ENCODE measurements at places on chromosomes 1 and 21. TPM values are rescaled to one million over a fixed set of nuclear protein-coding genes. Genes with fewer than 3 reads are reported as not detected.

The CENPF gene
- 51.7 TPM for total RNA-seq

DNA sequence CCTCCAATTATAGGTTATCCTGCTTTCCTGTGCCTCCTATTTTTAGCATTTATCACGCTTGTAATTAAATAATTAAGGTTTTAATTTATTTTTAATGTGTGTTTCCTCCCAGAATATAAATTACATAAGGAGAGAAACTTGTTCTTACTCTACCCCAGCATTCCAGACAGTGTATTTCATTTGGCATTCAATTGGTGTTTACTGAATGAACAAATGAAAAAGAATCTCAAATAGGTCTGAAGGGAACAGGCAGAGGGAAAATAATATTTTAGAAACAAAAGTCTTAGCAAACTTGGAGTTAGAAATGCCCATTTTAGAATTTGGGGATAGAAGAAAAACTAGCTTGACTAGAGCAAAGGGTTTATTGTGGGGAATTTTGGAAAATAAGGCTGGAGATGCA lies 9.9 kb upstream of the RSRP1 start:
- DNase-seq: no peak

The LDLRAD1 gene
- not detected for total RNA-seq

DNA sequence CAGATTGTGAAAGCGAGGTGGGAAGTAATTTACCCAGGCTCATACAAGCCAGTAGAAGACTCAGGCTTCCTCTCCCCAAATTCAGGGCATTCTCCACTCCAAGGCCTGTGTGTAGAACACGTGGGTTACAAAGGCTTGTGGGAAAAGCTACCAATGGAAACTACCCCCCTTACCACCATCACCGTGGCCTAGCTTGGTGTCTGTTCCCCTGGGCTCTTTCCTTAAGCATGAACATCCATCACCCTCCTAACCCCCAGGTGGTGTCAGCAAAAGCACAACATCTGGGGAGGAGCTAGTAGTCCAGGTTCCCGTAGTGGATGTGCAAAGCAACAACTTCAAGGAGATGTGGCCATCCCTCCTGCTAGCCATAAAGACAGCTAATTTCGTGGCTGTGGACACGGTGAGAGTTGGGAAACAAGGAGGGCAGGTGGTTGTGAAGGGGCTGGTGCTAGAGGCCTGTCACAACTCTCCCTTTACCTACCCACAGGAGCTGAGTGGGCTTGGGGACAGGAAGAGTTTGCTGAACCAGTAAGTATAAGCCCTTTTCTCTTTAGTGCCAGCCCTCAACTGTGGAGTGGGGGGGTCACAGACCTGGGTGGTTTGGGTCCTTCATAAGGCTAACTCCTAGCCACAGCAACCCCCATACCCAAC lies 701 bp upstream of the MUTYH start:
- DNase-seq: no peak

Data from activated T-helper 1 cell treated with anti-CD3 and anti-CD28 coated beads, Interleukin-12 subunit alpha, Interleukin-12 subunit beta, Interleukin-2, Interleukin-4 antibody, amounts not matched to agents 30 ng/mL and 10 ng/mL and 1 ng/mL, durations not matched to agents 14 hours and 24 hours and 36 hours (primary cell).